PC-9 (cell line): ENCODE measurements at places on chromosomes 4 and X. TPM values are rescaled to one million over a fixed set of nuclear protein-coding genes. Genes with fewer than 3 reads are reported as not detected.

DNA sequence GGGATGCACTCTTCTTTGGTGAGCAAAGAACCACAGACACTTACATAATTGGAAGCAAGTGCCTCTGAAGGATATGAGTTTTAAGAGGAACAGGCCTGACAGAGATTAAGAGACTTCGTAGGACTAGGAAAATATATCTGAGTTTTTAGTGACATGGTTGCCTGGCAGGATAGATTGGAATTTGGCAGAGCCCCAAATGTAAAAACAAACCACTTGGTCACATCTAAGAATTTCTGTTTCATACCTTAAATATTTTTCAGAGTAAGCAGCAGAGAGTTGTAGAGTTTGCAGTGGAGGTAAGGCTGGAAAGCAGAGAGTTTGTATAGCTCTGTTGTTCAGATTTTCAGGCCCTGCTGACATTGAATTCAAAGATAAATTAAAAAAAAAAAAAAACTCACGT, 150.1 kb upstream of the MAGEB2 start:
- DNase-seq = peak; percentile 4
- H3K36me3 ChIP-seq = no peaks in the 10 kb centered on the region
- no peaks in the 10 kb centered on the region for H3K27me3 ChIP-seq
- H3K27ac ChIP-seq = no peak overlapping the region
- H3K4me1 ChIP-seq = no peaks in the 10 kb centered on the region

Gene MSX1
- not detected in 2 replicates for total RNA-seq

Gene USP51
- not detected in 2 replicates for total RNA-seq

GRCh38 chr4:119197772-119198212, 14.7 kb upstream of the USP53 start:
- H3K27ac ChIP-seq = no peak overlapping the region
- no peaks in the 10 kb centered on the region for H3K4me1 ChIP-seq
- no peaks in the 10 kb centered on the region for H3K27me3 ChIP-seq
- no peak for DNase-seq

DNA sequence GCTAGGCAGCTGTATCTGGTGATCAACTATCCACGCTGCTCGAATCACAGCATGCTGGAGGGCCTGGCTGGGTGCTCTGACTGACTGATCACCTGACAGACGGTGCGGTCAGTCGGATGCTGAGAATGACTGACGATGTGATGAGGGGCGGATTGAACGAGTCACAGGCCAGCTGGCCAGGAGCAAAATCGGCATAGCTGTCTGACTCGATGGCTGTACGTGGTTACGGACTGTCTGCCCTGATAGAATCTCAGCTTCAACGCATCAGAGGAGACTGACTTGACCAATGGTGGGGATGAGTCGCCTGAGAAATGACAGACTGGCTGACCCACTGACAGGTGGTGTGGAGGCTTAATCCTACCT, 1.0 kb upstream of the SUV39H1 start:
- no peak overlapping the region for H3K27ac ChIP-seq
- H3K4me1 ChIP-seq = no peaks in the 10 kb centered on the region
- no peaks in the 10 kb centered on the region for H3K36me3 ChIP-seq
- H3K27me3 ChIP-seq = no peaks in the 10 kb centered on the region
- DNase-seq = no peak

Gene UGT2B17
- not detected in 2 replicates for total RNA-seq

DNA sequence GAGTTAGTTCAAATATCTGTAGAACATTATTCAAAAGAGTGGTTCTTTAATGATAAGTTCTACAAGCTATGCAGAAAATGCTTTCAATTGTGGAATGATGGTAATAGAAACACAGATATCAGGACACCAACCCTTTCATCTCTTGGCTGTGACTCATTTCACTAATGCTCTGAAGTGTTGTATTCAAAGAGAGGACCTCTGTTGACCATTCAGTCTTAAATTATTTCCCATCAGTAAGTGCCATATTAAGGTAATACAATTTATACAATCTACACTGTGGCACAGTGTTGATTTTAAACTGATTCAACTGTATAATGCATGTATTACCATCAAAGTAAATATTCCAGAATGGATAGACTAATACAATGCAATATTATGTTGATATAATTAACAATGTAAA, 289.0 kb upstream of the ADGRL3 start:
- no peak for DNase-seq
- H3K4me1 ChIP-seq = no peaks in the 10 kb centered on the region
- H3K36me3 ChIP-seq = no peaks in the 10 kb centered on the region
- no peak overlapping the region for H3K4me3 ChIP-seq
- no peak overlapping the region for H3K27ac ChIP-seq
- no peaks in the 10 kb centered on the region for H3K27me3 ChIP-seq

Gene RNF212
- total RNA-seq = 4.2 and 6.6 TPM in 2 replicates
